Fibroblast of the aortic adventitia (primary cell): ENCODE measurements at places on chromosomes 5 and 9. TPM values are rescaled to one million over a fixed set of nuclear protein-coding genes. Genes with fewer than 3 reads are reported as not detected.

GRCh38 chr5:1783216-1783554 lies 16.5 kb downstream of the MRPL36 start:
- peak; percentile 18 for DNase-seq

DNA sequence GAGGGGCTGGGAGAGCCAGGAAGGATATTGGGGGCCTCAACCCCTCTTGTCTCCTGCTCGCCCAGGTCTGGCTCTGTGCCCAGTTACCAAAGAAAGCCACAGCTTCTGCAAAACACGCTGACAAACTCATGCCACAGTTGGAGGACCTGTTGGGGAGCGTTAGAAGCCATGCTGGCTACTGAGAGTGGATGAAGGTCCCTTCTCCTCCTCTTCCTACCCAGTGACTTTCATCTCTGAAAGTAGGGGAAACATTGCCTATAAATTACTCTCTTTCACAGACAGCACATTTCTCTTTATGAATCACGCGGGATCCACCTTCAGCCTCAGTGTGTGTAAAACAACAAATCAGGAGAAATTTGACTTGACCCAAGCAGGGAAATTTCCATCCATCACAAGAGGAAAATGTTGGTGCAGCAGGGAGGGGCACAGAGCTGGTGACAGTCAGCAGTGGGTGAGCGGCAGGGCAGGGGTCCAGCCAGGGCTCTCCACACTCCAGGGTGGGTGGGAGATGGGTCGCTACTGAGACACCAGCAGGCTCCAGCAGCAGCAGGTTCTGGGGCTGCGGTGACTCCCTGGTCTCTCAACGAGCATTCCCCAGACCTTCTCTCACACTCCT lies 181.9 kb downstream of the FGF18 start:
- no peak for DNase-seq

DNA sequence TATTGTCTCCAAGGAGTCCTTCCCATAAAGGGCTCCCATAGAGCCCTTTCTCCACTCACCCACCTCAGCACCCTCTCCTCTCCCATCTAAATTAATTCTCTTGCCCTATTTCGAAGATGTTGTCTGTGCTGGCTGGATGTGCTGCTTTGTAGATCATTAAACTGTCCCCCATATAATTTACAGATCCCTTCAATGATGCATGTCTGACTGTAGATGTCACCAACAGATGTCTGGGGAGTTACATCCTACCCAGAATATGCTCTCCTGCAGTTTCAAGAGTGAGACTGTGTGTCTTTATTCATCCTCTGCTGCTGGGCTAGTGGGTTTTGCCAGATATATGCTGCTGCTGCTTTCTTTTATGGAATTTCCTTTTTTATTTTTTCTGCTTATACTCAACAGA lies 351.2 kb downstream of the MLLT3 start:
- no peak for DNase-seq

The PALM2AKAP2 gene
- total RNA-seq, result 4.2 and 5.0 TPM in 2 replicates

GRCh38 chr5:134659456-134659855 lies 10.9 kb downstream of the SEC24A start:
- DNase-seq, result no peak

GRCh38 chr5:178436326-178436940 lies 153.8 kb downstream of the COL23A1 start:
- DNase-seq, result no peak

DNA sequence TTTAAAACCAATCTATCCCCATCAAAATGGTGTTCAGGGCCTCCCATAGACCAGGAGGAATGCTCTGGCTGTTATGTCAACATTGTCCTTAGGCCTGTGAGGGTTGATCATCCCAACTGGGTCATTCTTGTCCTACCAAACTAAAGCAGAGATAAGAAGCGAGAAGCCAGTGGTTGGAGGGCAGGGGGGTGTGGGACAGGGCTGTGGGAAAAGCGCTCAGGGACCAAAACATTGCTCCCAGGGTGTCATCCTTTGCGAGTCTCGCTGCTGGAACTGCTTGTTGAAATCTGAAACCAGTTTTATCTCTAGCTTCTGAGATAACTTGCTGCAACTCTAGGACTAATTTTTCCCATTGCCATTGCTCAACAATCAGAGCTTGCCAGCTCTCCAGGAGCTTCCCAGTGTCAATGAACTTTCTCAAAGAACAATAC lies 48.1 kb downstream of the SPATA31C2 start:
- DNase-seq, result peak; percentile 83

DNA sequence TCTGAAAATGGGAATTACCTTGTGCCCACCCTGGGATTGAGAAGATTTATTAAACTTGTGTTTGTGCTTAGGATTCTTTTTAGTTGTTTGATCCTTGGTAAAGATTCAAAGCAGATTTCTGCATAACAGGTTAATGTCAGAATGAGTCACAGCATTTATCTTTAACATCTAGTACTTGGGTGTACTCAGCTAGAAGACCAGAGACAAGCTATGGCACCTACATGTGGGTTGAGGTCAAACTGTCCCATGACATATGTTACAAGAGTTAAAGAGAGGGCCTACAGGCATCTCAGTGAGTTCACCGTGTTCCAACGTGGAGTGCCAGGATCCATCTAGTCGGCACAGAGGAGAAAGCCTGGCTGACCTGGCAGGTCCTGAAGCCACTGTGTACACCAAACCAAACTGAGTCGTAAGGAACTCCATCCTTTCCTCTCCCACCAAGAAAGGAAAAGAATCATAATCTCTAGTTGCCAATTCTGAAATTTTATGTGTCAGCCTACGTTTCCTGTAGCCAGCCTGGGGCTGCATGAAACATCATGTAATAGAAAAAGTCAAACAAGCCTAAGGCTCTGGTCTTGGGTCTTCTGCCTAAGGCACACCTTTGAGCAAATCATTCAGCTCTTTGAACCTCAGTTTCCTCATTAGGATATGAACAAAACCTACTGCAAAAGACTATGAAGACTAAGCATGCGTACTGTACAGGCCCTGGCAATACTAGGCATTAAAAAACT lies 73.7 kb downstream of the RCL1 start:
- no peak for DNase-seq

The ADAMTS16 gene
- total RNA-seq, result 0.27 TPM in 1 of 2 replicates, not detected in the other

GRCh38 chr5:154753792-154754191 lies 1.4 kb upstream of the LARP1 start:
- DNase-seq, result peak; percentile 99

DNA sequence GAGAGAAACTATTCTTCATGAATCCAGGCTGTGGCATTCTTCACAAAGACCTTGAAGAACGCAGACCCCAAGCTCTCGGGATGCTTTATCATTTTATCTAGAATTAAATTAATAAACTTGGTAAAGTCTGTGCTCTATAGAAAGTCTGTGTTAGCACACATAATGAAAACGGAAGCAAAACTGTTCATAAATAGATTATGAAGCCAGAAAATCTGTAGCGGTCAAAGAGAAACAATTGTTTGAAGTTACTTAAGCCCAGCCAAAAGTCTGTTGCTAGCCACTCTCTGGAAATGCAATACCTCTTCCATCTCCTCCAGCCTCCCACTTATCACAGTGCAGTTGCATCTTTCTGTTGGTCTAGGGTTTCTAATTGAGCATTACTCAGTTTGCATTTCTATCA lies 375.9 kb downstream of the KIF4B start:
- DNase-seq, result no peak

The MYMK gene
- not detected in 2 replicates for total RNA-seq

- no peak for DNase-seq
Observed at GRCh38 chr9:97319395-97319794, 11.9 kb downstream of the CCDC180 start.

DNA sequence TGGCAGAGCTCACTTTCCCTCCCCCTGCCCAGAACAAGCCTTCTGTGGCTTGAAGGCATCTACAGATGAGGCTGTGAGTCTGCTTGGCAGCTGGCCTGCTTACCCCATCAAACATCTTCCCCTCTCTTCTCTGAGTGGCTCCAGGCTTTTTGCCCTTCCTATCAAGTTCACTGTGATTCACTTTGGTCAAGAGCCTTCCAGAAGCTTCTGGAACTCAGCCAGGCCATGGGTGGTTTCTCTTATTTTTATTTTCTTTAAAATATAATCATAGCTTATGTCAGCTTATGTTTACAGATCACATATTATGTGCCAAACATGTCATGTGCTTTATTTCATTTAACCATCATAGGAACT lies 267.0 kb downstream of the SEC61B start:
- DNase-seq, result peak; percentile 57

GRCh38 chr5:55521881-55522280 lies 12.9 kb downstream of the PLPP1 start:
- no peak for DNase-seq

- DNase-seq, result no peak
Observed at GRCh38 chr5:19885040-19885824, 102.8 kb downstream of the CDH18 start.

- DNase-seq, result no peak
Observed at GRCh38 chr5:103425686-103426454, 136.7 kb downstream of the NUDT12 start.

The GCNT4 gene
- total RNA-seq, result 2.5 and 9.3 TPM in 2 replicates

The PCDHB11 gene
- 0.08 and 0.27 TPM in 2 replicates for total RNA-seq

GRCh38 chr9:137031904-137032640 lies at the start of gene FUT7:
Gene FUT7, minus strand, starts transcription at chr9:137032088. Its CDS starts 97 bp downstream, at chr9:137031991.
- no peak for DNase-seq

- no peak for DNase-seq
Observed at GRCh38 chr5:56329652-56330051, 96.5 kb upstream of the ANKRD55 start.

The DAB2 gene
- total RNA-seq, result 217 and 1,070 TPM in 2 replicates

DNA sequence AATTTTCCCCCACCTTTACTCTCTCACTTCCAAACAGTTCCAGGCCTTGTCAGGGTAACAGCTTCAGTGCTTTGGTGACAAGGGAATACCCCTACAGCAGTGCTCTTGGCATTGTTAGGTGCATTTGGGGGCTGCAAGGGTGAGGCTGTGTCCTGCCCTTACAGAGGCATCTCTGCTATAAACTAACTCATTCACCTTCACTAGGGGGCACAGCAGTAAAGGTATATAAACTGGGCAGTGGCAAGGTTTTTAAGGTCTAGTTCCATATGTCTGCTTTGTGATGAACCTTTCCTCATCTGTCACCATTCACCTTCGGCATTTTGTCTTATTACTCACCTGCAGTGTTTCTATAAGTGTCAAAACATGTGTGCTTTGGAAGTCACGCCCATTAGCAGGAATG lies 79.1 kb upstream of the GPR151 start:
- DNase-seq, result no peak

DNA sequence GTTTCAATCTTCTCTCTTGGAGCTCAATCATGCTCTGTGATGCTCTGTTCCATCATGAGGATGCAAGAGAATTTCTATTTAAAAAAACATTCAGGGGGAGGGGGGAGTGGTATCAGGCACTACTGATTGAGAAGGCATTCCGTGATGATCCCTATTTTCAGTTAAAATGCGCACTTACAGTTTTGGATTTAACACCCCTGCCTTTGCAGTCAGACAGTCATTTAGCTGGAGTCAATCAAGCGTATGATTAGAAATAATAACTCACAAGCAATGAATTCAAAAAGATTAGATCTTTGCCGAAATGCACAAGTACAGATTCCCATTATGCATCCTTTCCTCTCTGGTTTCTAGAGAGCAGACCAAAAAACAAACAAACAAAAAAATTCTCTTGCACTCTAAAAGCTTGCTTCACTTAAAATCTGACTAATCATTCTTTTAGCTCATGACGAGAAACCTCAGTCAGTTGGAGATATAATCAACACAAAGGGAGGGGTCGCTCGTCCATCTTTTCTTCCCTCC lies 55.4 kb downstream of the EFNA5 start:
- no peak for DNase-seq

- DNase-seq, result peak; percentile 16
Observed at GRCh38 chr5:120609570-120609969, 145.5 kb downstream of the PRR16 start.

- no peak for DNase-seq
Observed at GRCh38 chr9:127813686-127814226, 11.1 kb downstream of the FPGS start.

DNA sequence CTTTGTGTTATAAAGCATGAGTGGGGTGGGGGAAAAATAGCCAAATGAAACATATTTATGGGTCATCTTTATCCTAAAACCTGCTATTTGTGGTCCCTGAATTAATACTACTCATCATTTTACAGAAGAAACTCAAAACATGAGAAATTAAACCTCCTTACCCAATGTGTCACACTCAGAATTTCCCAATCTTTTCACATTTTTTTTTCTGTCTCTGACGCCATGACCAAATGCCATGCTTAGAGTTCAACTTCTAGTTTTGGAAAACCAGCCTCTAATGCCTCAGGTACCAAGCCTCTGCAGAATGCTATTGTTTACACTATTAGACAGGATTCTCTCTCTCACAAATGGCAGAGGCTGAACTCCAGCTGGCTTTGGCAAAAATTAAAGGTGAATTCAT lies 505.5 kb upstream of the WWC1 start:
- DNase-seq, result no peak

- DNase-seq, result no peak
Observed at GRCh38 chr5:96075579-96076289, 114.1 kb upstream of the ELL2 start.

The PRUNE2 gene
- total RNA-seq, result 14.7 and 122 TPM in 2 replicates

The HNRNPA0 gene
- 20.0 and 26.8 TPM in 2 replicates for total RNA-seq

- DNase-seq, result peak; percentile 93
Observed at GRCh38 chr9:92349771-92350739, 24.3 kb downstream of the CENPP start.

DNA sequence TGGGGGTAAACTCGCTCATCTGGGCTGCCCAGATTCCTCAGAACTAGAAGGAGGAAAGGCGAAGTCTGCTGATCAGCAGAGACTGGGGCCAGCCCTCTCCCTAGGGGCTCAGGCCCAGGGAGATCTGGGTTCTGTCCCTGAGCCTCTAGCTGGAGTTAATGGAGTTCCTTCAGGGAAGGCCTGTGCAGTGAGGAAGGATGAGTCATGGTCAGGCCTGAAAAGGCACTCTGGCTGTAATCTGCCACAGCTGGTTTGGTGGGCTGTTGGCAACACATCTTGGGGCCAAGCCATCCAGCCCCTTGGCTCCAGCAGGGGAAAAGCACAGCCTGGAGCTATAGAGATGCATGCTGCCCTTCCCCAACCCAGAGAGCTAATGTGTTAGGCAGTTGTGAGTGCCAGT lies 459.6 kb downstream of the PRELID2 start:
- DNase-seq, result no peak

The CACNA1B gene
- under 0.01 and 0.16 TPM in 2 replicates for total RNA-seq

The CNOT6 gene
- total RNA-seq, result 9.8 and 12.1 TPM in 2 replicates

DNA sequence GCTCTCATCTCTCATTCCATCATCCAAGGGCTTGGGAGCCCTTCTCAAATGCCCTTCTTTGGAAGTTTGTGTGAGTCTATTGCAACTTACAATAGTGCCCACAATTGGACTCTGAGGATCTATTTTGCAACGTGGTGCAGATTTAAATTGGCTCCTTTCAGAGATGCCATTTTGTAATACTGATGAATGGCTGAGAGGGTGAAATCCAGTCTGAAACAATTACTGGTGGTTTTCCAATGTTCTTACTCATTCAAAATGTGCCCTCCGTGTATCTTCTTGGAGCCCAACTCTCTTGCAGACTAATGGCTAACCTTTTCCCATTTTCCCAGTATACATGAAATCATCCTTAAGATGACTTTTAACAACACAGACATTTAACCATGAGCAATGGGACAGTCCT lies 6.1 kb downstream of the ZNF462 start:
- DNase-seq, result peak; percentile 63

GRCh38 chr9:126108240-126108639 lies 218.4 kb upstream of the MVB12B start:
- DNase-seq, result peak; percentile 7

The FBP1 gene
- not detected in 2 replicates for total RNA-seq

- no peak for DNase-seq
Observed at GRCh38 chr5:178548746-178549145, 41.4 kb downstream of the COL23A1 start.
